CD4-positive, alpha-beta T cell treated with Interferon gamma for 1 hour (primary cell): ENCODE measurements at places on chromosomes 5 and 9.

GRCh38 chr9:123364241-123364824 lies 8.3 kb downstream of the CRB2 start:
- no peak for DNase-seq

- DNase-seq = no peak
These were observed 7.2 kb downstream of the RACK1 start for GRCh38 chr5:181236471-181236870.

DNA sequence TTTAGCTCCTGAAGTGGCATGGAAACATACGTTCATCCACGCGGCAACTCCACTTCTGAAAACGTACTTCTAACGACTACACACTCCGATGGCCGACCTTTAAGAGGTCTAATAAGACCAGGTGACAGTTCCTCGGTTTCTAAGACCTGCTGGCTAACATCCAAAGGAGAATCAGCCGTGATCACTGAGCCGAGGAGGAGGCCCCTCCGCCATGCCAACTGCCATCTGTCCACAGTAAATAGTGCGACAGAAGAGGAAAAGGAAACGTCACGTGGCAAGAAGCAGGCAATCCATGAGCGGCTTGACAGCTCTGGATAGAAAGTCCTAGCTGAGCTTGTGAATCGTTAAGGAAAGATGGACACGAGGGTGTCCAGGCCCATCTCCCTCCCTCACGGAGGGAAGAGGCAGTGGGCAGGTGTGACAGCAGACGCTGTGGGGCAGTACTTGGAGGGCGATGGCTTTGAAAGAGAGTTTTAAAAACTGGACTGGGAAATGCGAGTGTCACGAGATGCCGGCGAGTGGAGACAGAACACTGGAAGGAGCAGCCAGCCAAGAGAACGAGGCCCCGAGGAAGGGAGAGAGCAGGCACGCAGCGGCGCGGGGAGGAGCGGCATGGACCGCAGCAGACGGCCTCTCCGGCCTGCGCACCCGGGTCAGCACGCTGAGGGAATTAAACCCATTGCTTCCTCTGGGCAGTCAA lies 66.7 kb upstream of the TBC1D9B start:
- no peak for DNase-seq

DNA sequence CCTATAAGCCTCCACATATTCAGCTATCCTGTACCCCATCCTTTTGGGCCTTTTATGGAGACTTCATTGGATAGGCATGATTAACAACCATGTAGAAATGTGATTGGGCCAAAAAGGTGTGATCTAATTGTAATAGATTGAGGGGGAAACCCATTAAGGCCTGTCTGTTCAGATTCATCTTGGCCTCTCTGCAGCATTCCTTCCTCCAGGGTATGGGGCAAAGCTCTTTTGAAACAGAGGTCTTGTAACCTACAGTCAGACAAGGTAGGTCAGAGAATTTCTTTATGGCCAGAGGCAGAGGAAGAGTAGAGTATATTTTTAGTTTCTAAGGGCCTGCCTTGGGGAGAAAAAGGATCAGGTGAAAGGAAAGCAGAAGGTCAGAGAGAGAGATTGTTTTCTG lies 98.5 kb downstream of the INVS start:
- no peak for DNase-seq

- DNase-seq = no peak
These were observed 1.1 kb downstream of the PPIC start for GRCh38 chr5:123035360-123035917.

DNA sequence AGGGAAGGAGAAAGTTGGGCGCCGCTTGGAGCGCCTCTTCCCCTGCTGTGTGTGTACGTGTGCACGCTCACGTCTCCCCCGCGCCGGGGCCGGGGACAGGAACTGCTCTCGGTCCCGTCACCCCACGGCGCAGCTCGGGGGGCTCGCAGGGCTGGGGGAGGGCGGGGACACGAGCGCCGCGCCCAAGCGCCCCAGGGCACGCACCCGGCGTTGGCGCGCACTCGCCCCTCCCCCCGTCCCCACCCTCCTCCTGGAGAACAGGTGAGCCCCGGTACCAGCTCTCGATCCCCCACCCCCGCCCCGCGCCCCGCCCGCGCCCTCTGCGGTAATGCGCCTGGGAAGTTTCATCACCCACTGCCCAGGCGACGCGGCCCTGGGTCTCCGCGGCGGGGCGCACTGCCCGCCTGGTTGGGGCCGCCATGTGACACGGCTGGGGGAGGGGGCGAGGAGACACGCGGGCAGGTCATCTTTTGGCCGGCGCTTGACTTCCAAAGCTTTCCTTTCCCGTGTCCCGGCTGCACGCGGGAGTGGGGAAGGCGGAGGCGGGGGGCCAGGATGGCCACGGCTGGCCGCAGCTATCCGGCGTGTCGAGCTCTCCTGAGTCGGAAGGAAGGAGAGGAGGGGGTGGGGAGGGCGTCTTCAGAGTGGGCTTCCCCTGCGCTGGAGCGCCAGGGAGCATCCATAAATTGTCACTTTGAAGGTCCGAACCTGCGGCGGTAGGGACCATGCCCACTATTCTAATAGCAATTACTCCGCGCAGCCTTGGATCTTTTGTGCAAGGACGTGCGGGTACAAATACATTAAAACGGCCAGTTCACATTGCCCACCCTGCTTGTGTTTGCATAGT lies 1.5 kb upstream of the STC2 start:
- DNase-seq = no peak

GRCh38 chr9:85118990-85119755 lies 449.6 kb downstream of the NTRK2 start:
- no peak for DNase-seq

GRCh38 chr9:132295181-132295580 lies 59.6 kb downstream of the SETX start:
- no peak for DNase-seq

- no peak for DNase-seq
These were observed 187.3 kb downstream of the HTR1A start for GRCh38 chr5:63774939-63775338.

DNA sequence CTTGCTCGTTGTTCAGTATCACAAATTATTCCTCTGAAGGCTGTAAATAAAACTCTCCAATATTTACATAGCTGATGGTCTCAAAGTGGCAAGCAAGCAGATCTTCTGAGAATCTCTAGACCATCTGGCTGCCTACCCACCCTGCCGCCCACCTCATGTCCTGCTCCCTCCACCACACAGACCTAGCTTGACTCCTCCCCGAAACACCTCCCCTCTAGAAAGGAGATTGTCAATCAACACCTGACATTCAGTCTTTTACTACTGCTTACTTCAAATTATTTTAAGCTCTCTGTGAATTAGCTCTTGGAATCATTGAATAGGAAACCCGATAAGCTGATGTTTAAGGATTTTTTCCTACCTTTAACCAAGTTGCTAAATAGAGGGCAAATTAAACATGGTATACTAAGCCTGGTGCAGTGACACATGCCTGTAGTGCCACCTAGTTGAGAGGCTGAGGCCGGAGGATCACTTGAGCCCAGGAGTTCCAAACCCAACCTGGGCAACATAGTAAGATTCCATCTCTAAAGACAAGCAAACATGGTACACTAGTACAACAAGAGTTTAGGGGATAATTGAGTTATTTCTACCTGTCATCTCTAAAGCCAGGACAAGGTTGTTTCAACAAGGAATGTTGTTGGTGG lies 10.9 kb upstream of the SOWAHA start:
- DNase-seq = no peak

DNA sequence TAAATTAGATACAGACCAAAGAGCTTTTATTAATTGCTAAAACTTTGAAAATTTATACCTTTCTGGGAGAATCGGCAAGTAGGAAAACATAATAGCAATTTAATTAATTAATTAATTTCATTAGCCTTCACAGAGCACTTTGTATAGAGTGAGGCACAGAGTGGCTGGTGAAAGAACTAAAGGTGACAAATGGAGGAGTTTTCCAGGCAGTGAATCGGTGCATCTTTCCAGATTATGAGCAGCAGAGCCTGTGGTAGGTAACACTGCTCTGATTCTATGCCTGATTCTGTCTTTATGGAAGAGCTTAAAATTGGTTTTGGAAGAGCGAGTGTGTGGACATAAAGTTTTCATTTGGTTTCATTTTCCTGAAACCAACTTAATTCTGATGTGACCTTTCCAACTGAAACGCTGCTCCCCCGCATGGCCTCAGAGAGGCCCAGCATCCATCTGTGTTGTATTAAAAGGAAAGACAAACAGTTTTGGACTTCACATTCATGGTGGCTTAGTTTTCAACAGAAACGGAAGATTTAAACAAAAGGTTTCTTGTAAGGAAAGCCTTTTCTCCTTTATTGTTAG lies 188.9 kb upstream of the RPS23 start:
- DNase-seq = no peak

GRCh38 chr9:103789686-103790085 lies 304.4 kb upstream of the SMC2 start:
- no peak for DNase-seq

GRCh38 chr5:483434-484140 lies 40.6 kb downstream of the EXOC3 start:
- DNase-seq = no peak

DNA sequence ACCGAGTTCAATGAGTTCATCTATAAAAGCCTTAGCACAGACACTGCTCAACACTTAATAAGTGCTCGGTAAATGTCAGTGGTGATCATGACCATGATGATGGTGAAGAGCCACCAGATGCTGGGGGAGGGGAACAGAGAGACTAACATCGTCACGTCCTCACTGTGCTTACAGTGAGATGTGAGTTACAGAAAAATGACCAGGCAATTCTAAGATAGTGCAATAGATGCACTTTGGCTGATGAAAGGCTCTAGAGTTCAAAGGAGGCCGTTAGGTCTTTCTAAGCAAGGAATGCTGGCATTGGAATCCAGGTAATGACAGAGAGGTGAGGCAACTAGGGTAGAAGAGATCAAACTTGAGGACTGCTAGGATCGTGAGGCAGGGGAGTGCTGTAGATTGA lies 36.7 kb downstream of the ARL15 start:
- DNase-seq = no peak

GRCh38 chr9:123353984-123354591 lies 1.9 kb upstream of the CRB2 start:
- DNase-seq = peak; percentile 46

GRCh38 chr5:102796498-102796897 lies 41.4 kb downstream of the PAM start:
- DNase-seq = no peak

DNA sequence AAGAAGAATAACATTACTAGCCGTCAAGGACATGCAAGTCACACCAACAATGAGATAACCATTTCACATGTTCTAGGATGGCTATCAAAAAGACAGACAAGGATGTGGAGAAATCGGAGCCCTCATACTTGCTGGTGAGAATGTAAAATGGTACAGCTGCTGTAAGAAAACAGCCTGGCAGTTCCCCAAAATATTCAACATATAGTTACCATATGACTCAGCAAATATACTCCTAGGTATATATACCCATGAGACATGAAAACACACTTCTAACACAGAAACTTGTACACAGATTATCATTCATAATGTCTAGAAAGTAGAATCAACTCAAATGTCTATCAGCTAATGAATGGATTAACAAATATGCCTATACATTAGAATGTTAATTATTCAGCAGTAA lies 105.4 kb upstream of the PCAT7 start:
- DNase-seq = no peak

DNA sequence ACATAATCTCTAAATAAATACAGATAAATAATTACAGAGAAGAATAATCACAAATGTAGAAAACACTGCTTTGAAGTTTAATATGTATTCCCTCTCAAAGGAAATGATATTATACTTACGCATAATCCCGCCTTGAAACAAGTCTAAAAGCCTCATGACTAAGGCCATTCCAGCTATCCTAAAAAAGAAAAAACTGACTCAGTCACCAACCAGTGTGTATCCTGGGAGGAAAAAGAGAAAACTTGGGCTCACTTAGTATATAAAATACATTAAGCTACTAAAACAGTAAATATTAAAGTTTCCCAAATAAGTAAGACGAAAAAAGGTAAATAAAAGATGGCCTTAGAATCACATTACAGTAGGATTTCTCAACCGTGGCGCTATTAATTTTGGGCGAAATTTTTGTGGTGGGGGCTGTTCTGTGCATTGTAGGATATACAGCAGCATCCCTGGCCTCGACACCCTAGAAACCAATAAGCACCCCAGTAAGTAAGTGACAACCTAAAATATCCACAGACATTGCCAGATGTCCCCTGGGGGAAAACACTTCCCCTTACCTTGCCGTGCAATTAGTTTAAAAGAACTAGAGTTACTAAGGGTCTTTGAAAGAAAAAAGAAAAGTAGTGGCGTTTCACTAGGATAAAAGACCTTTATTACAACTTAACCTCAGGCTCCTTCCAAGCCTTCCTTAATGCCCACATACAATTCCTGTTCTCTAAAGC lies 1.1 kb downstream of the HSPA9 start:
- no peak for DNase-seq
